ENCODE measurements at places on chromosomes 11 and 22.

DNA sequence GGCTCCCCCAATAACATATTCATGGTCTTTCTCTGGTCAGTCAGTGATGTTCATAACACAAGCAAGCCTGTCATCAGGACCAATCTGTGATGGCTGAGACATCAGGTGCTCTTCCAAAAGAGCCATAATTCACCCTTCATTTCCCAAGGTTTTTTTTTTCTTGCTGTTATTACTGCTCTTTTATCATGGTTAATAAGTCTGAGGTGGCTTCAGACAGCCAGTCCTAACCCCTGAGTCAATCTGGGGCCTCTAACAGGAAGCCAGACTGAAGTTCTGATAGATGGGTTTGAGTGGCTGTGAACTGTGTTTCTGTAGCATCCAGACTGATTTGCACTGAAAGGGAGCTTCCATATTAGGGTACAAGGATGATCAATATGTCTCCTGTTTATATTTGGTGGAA lies 8.8 kb downstream of the EHF start:
- DNase-seq = no peak

GRCh38 chr11:131998020-131998419 lies 627.6 kb downstream of the NTM start:
- DNase-seq = no peak

GRCh38 chr22:47094861-47095330 lies 332.4 kb downstream of the TBC1D22A start:
- DNase-seq = no peak

DNA sequence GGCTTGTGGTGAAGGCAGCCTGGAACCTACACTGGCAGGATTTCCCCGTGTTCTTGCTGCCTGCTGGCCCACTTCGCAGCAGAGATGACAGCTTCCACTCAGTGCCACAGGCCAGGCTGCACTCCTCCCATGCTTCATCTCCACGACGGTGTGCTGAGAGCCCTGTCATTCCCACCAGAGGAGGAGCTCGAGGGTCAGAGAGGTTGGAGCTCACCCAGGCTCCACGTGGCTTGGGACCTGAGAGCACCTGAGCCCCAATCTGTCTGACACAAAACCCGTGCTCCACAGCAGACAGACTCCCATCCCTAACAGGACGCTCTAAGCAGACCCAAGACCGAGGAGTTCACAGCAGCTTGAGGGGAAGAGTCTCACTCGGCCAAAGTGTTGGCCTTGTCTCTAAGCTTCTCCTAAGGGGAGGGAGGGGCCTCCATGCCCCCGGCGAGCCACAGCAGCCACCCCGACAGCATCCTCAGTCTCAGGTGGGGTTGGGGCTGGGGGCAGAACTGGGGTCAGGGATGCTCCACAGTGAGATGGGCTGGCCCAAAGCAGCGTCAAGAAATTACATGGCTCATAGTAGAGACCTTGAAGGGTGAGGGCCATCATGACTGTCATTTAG lies 10.7 kb downstream of the LRFN4 start:
- DNase-seq = no peak

DNA sequence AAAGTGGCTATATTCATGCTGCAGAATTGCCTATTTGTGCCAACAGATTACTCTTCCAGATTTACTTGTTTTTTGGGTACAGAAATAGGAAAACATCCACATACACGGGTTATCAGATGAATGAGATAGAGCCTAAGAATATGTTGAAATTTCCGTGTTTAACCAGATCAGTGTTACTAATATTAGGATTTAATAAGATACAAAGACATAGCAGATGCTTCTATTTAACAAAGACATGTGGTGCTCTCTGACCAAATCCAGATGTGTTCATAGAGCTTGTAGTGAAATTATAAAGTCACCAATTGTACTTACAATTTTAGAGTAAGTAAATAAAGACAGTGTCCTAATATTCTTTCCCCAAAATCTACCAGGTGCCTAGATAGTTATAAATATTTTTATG lies 208.0 kb downstream of the CASP12 start:
- DNase-seq = no peak

DNA sequence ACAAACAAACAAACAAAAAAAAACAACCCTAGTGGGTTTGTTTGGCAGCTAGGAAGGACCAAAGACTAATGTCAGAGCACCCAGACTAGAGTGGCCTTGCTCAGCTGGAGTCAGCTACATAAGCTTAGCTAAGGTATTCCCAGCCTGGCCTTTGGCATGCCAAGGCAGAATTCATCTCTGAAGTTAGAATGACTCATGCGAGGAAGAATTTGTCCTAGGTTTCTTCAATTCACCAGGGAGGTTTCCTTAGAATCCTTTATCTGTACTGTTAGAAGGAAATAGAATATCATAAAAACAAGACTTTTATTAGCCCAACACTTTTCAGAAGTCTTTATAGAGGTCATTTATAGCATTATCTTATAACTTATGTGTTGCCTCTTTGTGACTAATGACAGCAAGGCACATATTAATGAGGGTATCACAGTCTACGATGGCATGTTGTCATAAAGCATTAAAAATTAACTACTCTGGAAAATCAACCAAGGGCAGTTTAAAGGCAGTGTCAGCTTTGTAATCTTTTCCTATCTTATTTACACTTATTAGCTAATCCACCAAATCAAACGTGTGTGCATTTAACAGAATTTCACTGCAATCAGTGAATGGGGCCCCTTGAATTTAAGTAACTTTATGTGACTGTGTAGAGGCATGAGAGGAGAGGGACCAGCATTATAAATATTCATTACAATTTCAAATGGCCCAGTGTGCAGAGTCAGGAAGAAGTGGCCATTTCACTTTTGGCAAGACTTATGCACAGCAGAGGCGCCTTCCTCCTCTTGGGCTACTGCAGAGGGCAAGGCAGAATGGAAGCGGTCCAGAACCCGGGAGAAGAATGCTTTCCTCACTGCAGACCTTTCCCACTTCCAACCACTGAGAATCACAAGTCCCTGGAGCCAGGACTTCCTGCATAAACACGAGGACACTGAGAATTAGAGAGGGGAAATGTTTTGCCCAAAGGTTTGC lies 36.3 kb downstream of the SLC5A1 start:
- DNase-seq = no peak

DNA sequence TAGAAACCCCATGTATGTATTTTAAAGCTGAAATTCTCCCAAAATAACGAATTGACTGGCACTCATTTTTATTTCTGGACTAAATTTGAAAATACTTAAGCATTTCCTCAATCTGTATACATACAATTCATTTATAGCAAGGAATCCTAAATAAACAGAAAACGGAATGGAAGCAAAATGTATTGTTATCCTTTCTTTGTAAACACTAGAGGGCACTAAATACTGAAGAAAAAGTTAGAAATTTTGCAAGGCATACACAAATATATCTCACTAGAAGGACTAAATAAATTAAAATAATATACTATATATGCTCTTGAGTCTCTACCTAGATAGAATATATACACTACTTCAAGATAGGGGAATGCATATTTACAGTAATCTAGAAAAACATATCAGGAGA lies 23.1 kb upstream of the ANO5 start:
- no peak for DNase-seq

DNA sequence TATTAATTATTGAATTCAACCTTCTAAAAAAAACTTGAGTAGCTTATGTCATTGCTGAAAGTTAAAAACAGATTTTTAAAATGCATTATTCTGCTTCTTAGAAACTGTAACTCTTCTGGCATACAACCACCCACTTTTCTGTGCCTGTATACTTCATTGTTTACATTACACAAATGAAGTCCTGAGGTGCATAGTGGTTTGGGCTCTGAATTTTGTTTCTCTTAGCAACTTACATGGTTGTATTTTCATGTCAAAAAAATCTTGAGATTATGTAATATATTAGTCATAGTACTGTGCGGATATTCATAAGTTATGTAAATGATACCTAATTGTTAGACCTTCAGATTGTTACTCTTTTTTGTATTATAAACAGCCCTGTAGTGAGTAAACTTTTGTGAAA lies 12.2 kb downstream of the SC5D start:
- no peak for DNase-seq

- DNase-seq = no peak
Observed at GRCh38 chr11:47918370-47918690, 62.0 kb upstream of the PTPRJ start.

DNA sequence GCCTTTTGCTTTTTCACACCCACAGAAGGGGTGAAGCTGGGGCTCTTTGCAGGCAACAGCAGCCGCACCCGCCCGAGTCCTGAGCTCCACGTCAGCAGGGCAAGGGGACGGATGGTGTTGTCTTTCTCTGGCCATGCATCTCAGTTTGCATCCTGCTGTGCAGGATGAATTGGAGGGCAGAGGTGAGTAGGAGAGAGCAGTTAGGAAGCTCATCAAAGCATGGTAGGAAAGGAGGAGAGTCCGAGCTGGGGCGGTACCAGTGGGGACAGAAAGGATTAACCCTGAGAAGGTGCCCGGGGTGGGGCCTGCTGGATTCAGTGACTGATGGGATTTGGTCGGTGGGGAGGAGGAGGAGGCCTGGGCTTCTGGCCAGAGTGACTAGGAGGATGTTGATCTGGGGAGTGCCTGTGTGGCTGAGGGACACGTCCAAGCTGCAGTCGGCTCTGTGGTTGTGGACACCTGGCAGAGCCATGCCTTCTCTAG lies 14.6 kb downstream of the FAM83F start:
- DNase-seq = no peak

GRCh38 chr11:27139742-27140367 lies 99.2 kb downstream of the BBOX1 start:
- DNase-seq = no peak

- no peak for DNase-seq
Observed at GRCh38 chr22:42969348-42969975, 45.5 kb downstream of the PACSIN2 start.

DNA sequence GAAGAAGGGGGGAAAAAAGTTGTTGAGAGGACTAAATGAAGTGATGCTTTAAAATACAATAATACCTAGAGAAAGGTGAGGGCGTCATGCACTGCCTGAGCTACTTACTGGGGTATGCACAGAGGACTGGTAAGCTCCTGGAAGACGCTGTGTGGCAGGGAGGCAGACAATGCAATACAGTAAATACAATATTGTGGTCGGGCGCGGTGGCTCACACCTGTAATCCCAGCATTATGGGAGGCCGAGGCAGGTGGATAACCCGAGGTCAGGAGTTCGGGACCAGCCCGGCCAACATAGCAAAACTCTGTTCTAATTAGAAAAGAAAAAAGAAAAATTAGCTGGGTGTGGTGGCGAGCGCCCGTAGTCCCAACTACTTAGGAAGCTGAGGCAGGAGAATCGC lies 683 bp upstream of the SYTL2 start:
- DNase-seq = no peak

GRCh38 chr11:95507794-95508193 lies 276.8 kb upstream of the SESN3 start:
- DNase-seq = no peak

GRCh38 chr11:85772695-85773094 lies 38.2 kb downstream of the SYTL2 start:
- no peak for DNase-seq

GRCh38 chr11:60841797-60842667 lies at the start of gene CCDC86:
TSS of gene CCDC86 (plus strand) at chr11:60842113. CDS start at chr11:60842125, 12 bp downstream.
- DNase-seq = peak; percentile 99

GRCh38 chr22:31575190-31575589 lies 78.9 kb downstream of the SFI1 start:
- DNase-seq = no peak

GRCh38 chr11:83836065-83836464 lies 549.9 kb upstream of the CCDC90B start:
- DNase-seq = no peak

- no peak for DNase-seq
Observed at GRCh38 chr11:114230031-114230704, 66.0 kb upstream of the NNMT start.

- DNase-seq = no peak
Observed at GRCh38 chr11:7536100-7536499, 22.3 kb downstream of the PPFIBP2 start.

DNA sequence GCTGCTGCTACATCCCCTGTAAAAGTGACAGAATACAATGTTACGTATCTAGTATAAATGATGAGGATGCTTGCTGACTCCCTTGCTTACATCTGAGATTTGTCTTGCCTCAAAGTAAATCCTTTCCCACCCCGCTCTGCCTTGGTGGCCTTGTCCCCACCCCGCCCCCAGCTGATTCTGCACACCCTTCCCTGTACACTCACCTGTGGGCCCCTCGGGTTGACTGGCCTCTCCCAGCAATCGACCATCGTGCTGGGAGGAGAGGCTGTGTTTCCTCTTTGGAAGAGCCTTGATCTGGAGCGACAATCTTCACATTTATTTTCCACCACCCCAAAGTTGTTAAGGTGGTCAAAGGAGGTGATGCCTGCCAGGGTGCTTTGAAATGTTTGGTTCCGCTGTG lies 249.4 kb downstream of the TBC1D22A start:
- DNase-seq = no peak

- no peak for DNase-seq
Observed at GRCh38 chr11:115325523-115325922, 178.7 kb downstream of the CADM1 start.

- DNase-seq = no peak
Observed at GRCh38 chr11:36234825-36235224, 54.4 kb downstream of the COMMD9 start.

- no peak for DNase-seq
Observed at GRCh38 chr11:29093416-29094120, 923.3 kb downstream of the KCNA4 start.

DNA sequence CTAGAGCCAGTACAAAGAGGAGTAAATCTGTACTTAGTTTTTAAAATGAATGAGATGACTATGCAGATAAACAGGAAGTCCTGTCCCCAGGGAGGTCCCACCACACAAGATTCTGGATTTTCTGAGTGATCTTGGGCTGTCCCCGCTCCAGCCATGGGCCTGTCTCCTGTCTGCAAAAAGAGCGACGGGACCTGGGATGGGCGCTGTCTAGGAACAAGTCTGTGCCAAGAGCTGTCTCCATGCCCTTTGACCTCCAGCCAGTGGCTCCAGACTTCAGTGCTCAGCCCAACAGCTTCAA lies 6.0 kb downstream of the CSNK1E start:
- no peak for DNase-seq

GRCh38 chr11:44885065-44885810 lies 65.4 kb downstream of the TP53I11 start:
- no peak for DNase-seq

DNA sequence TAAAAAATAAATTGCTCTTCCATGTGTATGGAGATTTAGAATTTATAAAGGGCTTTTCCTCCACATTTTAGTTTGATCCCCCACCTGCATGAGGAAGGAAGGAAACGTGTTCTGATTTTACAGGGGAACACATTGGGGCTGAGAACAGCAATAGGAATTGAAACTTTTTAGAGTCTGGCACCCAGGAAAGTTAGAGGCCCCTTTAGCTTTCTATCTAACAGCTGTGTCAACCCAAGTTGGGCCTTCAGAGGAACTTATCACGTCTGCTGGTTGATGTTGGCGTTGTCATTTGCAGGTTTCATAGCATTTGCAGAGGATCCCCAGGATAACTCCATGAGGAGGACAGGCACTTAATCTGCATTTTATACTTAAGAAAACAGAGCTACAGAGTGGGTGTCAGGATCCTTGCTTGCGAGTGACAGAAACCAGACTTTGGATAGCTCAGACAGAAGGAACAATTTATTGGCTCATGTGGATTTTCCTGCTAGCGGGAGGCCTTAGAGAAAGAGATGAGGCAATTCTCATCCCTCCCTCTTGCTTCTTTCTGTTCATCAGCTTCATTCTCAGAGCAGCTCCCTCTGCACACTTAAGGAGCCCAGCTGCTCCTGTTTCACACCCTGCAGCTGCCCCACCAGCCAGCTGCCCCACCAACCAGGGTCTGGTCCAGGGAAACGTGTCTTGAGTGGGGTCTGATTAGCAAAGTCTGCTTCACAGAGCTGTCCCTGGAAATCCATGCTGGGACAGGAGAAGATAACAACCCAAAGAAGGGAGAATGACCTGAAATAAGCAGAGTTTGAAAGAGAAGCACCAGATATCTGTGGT lies 92.5 kb upstream of the OR4B1 start:
- DNase-seq = no peak
